Smooth muscle cell of the brain vasculature (primary cell): ENCODE measurements at places on chromosomes 7 and 10.

DNA sequence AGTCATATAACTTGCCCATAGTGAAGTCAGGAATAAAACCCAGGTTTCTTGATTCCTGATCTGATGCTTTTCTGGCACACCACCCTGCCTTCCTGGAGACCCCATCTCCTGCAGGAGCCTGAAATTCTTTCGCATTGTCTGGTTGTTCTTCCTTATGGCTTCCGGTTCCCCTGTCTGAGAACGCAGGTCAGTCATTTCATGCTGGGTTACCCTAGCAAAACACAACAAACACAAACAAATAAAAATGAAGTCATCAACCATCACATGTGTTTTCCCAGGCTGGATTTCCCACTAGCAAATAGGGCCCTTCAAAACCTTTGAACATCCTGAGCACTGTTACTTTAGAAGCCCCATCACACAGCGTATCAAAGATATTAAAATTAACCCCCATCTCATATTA, 569.6 kb downstream of the LRMDA start:
- DNase-seq = peak; percentile 37

DNA sequence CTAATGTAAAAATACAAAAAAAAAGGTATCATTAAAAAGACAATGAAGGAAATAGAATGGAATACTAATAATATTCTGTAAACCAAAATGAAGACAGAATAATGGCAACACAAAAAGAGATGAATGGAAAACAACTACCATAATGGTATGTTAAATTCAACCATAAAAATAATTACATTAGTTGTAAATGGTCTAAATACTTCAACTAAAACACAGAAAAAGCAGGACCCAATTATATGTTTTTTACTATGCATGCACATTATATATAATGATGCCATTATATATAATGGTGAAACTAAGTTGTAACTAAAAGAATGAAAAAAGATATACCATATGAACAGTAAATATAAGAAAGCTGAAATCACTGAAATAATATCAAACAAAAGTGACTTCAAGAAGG, 76.5 kb downstream of the CUBN start:
- DNase-seq = no peak

DNA sequence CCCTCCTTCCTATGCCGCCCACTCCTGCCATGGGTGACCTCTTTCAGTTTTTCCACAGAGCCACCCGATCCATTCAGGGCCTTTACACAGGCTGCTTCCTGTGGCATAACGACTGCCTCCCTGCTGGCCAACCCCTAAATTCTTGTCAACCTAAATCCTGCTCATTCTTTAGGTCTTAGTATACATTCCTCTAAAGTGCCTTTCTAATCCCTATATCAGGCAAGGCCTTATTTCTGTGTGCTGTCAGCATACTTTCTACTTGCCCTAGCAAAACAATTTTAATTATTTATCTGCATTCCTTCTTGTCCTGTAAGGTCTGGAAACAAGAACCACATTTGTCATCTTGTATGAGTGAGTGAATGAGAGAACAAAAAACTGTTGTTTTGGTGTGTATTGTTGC, 132.4 kb downstream of the DNAH11 start:
- no peak for DNase-seq

DNA sequence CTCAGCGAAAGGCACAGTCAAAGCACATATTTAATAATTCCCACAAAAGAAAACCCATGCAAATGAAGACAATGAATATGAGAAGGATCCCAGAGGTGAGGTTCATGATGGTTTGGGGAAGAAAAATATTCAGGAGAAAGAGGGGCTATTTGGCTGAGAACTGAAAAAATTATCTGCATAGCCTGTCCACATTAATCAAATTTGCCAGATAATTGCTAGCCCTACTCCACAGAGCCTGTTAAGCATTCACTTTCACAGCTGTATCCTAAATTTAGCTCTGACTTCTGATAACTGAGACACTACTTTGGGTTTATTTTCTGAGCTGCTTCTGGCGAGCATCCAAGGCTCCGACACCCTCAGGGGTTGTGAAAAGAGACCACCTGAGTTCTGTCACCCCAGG, 176.2 kb downstream of the HERPUD2 start:
- no peak for DNase-seq

- no peak for DNase-seq
Measured at GRCh38 chr10:116470071-116470470, 42.4 kb downstream of the PNLIPRP3 start.

GRCh38 chr7:104264285-104264684, 56.5 kb upstream of the ORC5 start:
- no peak for DNase-seq

DNA sequence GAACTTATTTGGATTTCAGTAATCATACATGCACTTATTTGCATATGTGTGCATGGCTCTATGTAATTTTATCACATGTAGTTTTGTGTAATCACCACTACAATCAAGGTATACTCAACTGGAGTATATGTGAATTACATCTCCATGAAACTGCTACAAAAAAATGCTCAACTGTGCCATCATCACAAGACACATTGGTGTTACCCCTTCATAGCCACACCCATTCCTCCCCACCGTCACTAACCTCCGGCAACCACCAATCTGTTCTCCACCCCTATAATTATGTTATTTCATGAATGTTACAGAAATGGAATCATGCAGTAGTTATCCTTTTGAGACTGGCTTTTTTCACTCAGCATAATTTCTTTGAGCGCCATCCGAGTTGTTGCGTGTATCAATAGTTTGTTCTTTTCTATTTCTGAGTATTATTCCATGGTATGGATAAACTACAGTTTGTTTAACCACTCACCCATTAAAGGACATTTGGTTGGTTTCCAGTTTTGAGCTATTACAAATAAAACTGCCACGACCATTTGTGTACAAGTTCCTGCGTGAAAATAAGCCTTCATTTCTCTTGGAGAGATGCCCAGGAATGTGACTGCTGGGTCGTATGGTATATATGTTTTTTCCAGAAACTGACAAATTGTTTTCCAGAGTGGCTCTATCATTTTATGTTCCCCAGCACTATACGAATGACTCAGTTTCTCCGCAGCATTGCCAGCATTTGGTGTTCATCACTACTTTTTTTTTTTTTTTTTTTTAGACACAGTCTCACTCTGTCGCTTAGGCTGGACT, 11.3 kb upstream of the SMO start:
- DNase-seq = no peak

DNA sequence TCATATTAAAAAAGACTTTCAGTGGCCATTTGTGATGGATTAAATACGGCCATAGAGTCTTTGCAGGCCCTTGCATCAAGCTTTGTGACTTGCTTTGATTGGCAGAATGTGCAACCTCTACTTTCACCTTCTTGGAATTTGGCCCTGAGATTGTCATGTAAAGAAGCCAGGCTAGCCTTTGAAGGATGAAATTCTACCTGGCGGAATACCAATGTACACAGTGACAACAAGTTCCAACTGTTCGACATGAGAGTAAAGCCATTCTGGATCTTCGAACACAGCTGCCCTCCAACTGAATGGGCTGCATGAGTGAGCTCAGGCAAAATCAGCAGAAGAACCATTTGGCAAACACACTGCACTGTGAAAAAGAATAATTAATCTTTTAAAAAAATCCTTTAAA, 321.3 kb downstream of the PHF14 start:
- DNase-seq = no peak

GRCh38 chr10:119474606-119475005, 67.9 kb downstream of the RGS10 start:
- DNase-seq = no peak

DNA sequence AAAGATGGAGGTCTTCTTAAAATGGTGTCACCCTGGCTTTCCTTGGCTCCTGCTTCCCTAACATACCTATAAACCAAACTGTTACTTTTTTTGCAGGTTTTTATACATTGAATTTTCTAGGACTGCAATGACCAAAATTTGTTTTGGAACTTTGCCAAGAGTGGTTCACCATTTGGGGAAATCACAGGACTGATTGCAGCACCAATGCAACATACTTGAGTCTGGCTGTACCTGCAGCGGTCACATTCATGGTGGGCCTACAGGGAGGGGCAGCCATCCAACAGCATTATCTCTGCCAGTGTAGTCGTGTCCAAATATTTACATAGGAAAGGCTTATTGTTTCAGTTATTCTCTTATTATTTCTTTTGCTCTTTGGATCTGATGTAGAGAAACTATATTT, 69.0 kb downstream of the HACD1 start:
- no peak for DNase-seq

GRCh38 chr7:1193593-1194424, 33.8 kb upstream of the ZFAND2A start:
- no peak for DNase-seq

DNA sequence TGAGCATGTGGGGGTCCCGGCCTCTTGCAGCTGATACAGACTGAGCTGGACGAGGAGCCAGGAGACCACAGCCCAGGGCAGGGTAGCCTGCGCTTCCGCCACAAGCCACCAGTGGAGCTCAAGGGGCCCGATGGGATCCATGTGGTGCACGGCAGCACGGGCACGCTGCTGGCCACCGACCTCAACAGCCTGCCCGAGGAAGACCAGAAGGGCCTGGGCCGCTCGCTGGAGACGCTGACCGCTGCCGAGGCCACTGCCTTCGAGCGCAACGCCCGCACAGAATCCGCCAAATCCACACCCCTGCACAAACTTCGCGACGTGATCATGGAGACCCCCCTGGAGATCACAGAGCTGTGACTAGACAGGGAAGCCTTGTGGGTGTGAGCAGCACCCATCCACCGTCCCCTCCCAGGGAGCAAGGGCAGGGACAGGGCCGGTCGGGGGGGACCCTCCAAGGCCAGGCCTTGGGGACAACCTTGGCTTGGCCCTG, 36.1 kb downstream of the PSAP start:
- DNase-seq = no peak

DNA sequence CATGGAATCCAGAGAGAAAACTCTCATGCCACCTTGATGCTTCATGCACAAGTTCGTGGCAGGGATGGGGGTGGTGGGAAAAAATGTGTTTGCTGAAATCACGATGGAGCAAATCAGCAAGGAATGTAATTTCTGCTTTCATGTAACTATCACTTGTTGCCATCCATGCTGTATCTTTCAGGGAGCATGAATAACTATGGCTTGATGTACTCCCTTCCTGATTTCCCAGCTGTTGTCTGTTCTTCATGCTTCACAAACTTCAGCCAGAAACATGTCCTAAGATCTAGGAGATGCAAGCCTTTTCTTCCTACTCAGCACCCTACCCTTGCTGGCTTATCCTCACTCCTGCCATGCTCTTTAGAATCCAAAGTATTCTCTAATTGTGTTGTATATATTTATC, 64.0 kb downstream of the LRRC4 start:
- DNase-seq = no peak

DNA sequence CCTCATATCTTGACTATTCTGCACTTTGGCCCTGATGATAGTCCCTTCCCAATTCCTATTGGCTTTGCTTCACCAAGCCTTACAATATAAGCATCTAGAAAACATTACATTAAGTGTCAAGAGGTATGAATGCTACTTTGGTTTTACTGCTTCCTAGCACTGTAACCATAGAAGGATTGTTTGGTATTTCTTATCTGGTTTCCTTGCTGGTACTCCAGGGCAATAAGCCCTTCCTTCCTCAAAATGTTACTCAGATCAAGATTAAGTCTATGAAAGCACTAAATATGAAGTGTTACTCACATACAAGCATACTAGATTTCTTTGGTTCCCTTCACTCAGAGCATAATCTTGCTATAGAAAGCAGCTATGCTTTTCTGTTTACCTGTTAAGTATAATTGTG, 492.5 kb downstream of the ETV1 start:
- DNase-seq = no peak

GRCh38 chr7:154869436-154869835, 133.5 kb downstream of the PAXIP1 start:
- DNase-seq = no peak

GRCh38 chr7:25847336-25848070, 304.5 kb upstream of the NFE2L3 start:
- DNase-seq = no peak
